Renal cortical epithelial cell (primary cell): ENCODE measurements at places on chromosomes 5 and 9. TPM values are rescaled to one million over a fixed set of nuclear protein-coding genes. Genes with fewer than 3 reads are reported as not detected.

DNA sequence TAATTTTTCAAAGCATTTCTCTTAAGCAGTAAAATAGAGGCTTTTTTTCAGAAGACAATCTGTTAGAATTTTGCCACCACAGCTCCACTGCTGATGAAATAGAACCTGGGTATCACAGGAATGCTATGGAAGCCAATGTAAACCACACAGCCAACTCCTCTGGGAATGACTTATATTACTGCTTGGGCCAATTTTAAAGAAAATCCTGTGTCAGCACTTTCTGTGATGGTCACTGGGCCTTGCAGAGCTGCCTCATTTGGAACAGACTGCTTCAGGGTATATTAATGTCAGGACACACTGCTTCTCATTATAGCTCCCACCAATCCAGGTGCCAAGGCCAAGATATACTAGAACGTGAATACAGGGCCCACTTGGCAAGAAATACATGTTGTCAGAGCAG lies 144.1 kb upstream of the ACTBL2 start:
- DNase-seq = peak; percentile 7

DNA sequence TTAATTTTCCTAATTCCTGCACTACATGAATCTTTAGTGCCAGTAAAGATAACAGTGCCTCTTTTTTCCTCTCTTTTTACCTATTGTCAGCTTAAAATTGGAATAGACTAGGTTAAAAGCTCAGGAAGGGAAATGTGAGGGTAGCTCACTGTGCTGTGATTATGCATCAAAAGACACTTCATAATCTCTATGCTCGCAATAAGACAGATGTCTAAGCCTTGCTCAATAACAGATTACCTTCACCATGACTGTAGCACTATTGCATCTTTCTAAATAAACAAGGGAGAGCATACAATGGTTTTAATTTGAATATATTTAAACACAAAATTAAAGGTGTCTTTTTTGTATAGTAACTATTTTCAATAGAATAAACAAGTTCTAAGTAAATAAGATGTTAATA lies 130.1 kb downstream of the FBN2 start:
- DNase-seq = no peak

DNA sequence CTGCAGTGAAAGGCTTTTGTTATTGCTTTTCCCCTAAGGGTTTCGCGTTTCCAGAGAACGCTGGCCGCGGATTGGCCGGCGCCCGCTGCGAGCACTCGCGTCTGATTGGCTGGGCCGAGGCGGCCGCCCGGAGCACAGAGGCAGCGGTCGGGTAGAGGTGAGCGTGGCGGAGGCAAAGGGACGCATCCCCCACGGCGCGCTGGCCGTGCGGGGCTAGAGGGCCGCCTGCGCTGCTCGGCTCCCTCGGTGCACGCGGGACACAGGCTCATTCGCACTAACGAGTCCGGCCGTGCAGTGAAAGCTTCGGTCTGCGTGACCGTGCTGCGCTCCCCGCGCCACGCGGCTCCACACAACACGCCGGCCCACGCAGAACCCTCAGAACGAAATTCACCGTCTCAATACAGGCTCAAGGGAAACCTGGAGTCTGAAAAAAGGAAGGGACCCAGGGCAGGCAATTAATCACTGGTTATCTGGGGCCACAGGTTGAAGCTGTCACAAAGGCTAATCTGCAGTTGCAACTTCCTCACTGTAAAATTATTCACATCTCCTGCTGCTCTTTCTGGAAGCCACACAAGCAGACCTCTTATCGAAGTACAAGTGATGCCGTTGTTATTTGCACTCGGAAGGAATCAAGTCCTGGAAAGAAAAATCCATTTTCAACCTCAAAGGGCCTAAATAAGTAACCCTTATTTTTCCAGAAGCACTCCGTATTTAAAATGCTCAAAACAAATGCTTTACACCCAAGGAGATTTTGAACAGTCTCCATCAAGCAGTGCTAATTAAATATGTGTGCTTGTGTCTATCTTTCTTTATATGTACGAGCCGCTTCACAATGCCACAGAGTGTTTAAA lies 94.6 kb downstream of the ZNF608 start:
- DNase-seq = no peak

Gene PTGR1
- total RNA-seq = 106 and 167 TPM in 2 replicates

GRCh38 chr9:92342825-92343488 lies 17.2 kb downstream of the CENPP start:
- no peak for DNase-seq

Gene TIMD4
- total RNA-seq = 0.35 and 1.3 TPM in 2 replicates

- DNase-seq = no peak
These were observed 7.3 kb downstream of the CCDC112 start for GRCh38 chr5:115289104-115289503.

GRCh38 chr5:66529182-66529581 lies 67.0 kb upstream of the MAST4 start:
- no peak for DNase-seq

- DNase-seq = no peak
These were observed 284.5 kb downstream of the IRX2 start for GRCh38 chr5:2466966-2467365.

DNA sequence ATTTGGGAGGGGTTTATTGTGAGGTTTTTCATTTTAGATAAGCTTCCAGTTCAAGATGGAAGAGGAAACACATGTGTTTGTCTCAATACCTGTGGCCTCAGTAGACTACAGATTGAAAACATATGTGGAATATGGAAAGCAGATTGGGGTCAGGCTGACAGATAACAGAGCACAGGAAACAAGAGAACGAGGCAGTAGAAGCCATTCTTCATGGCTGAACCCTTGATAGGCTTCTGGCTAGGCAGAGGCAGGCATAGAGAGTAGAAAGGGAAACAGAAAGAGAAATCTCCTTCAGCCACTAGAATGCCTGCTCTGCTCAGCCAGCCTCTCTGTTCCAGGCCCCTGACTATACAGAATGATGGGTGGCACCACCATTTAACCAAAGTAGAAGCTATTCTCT lies 152.5 kb downstream of the MUSK start:
- DNase-seq = no peak

Gene PCDHGB7
- 1.7 and 10.4 TPM in 2 replicates for total RNA-seq

DNA sequence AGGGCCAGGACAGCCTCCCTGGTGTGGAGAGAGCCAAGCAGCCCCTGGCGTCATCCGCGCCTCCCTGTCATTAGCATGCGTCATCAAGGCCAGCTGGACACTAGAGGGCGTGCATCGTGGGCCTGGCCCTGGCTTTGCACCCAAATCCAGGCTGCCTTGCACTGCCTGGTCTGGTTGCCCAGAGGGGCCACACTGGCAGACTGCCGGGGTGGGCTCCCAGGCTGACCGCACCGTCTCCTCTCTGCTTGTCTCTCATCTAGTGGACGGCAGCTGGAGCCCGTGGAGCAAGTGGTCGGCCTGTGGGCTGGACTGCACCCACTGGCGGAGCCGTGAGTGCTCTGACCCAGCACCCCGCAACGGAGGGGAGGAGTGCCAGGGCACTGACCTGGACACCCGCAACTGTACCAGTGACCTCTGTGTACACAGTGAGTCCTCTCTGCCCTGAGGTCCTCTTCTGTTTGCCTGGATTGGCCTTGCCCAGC lies 29.0 kb downstream of the HK3 start:
- peak; percentile 11 for DNase-seq

Gene NREP
- 50.5 and 85.8 TPM in 2 replicates for total RNA-seq

- DNase-seq = no peak
These were observed 537.8 kb upstream of the PTGER4 start for GRCh38 chr5:40141896-40142295.

Gene SPINK5
- total RNA-seq = 0.25 TPM in 1 of 2 replicates, not detected in the other

DNA sequence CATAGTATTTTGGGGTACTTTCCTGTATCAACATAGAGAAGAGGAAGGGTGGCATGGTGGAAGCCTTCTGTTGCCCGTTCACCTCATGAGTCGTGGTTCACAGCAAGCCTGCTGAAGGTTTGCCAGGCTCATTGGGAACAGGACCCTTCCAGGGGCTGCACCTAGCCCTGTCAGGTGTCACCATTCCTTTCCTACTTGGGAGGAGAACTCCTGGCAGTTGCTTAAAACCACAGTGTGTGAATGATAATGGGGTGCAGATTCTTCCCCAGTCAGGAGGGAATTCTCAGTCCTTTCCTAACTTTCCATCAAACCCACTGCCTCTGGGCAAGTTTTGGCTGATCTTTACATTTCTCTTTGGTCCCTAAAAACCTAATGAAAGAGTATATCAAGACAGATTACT lies 99.4 kb upstream of the CTNND2 start:
- DNase-seq = no peak

Gene ANAPC2
- total RNA-seq = 10.4 and 28.9 TPM in 2 replicates

Gene SPATA31D4
- not detected in 2 replicates for total RNA-seq

Gene BARHL1
- total RNA-seq = not detected in 2 replicates

DNA sequence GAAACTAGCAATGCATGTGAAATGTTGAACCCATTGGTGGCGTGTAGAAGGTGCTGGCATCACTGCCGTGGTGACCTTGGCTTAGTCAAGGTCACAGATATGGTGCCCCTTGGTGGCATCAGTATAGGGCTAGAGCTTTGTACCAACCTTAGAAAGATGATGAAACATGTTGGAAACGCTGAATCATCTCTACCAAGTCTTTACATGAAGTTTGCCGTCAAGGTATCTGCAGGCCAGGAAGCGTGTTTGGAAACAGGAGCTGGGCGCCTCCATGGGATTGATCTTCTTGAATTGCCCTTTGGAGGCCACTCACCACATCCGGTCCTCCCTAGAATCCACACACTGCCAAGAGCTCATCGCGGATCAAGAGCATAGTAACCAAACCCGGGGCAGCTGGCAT lies 16.9 kb upstream of the BOD1 start:
- no peak for DNase-seq

DNA sequence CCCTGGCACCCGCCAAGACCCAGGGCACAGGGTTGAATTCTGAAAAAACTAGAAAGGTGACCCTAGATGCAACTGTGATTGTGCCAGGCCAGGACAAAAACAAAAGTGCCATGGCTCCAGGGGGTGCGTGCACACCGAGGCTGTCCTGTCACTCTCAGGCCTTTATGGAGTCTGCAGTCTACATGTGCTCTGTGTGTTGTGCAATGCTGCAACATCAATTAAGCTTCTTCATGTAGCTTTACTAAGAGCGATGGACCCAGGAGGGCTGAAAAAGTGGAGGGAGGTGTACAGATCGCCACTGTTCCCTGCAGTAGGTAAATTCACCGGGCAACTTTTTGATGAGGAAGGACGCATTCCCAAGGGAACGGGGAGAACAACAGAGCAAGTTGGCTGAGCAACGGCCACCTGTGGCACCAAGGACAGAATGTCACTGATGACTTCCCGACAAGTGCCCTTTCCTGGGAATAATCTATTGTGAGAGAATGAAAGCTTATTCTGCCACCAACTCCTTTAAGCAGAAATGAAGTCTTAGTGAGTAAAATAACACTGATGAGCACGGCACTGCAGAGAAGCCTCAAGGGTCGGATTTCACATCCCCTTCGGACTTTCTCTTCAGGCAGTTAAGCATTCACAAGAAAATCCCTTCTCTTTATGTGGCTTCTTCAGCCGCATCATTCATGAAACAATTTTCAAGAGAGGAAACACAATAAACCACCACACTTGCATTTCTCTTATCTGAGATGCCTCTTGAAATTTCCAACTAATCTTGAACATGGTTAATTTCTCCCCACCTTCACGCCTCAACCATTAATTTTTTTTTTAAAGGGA lies 149.6 kb downstream of the DROSHA start:
- DNase-seq = no peak

Gene DEPDC1B
- total RNA-seq = 5.7 and 17.9 TPM in 2 replicates

Gene CDKN2B
- 27.5 and 37.0 TPM in 2 replicates for total RNA-seq

Gene C8G
- total RNA-seq = 0.10 and 1.7 TPM in 2 replicates

DNA sequence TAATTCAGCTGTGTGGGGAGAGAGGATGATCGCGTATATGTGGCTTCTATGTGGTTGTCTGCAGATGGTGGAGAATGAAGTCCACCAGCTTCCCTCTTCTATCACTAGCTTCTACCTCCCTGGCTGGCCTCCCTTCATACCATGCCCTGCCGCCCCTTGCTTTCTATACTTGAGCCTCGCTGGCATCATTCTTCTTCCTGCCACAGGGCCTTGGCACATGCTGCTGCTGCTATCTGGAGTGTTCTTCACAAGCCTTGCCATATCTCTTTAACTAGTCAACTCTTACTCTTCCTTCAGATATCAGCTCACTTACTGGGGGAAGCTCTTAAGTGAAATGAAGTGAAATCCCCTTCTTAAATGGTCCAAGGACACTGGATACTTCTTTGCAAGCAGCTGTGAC lies 100.4 kb downstream of the FGF1 start:
- no peak for DNase-seq

DNA sequence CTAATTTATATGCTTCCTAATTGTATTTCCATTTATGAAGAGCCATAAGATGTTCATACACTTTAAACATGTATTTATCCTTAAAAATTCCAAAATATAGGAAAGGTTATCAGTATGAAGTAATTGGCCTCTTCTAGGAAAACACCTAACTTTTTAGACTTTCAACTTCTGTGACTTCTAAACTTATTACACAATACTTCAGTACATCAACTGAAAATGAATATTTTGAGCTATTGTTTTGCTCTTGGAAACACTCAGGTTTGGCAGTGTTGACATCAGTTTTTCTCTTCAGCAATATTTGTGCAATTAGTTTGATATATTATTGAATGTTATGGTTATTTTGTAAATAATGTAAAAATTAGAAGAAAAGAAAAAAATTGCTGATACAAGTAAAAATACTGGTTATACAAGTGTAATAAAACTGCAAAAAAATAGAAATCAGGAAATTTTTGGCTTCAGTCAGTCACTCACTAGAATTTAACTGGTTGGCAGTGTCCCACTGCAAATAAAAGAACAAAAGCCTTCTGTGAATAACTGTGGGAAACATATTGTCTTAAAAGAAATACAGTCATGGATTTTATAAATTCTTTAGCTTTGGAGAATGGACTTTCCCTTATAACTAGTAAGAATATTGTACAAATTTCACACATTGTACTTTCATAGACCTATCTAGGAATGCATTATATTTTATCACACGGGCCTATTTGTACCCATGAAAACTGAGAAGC lies 635.9 kb downstream of the TLE1 start:
- no peak for DNase-seq

GRCh38 chr9:130589754-130590153 lies 10.4 kb downstream of the FUBP3 start:
- no peak for DNase-seq

DNA sequence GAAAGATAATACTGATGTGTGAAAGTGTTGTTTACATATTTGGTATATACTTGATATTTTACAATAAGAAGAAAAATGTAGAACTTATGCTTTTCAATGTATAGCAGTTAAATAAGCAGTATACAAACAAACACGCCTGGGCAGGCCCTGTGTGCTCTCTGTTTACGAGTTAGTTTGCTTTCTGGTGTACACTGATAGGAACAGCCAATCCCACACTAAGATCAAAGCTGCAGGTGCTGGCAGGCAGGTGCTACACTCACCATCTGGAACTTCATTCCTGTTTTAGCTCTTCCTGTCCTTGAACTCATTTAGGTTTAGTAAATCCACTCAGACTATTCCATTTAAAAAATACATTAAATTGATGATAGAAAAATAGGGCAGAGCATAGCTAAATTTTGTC lies 614.7 kb upstream of the ST8SIA4 start:
- DNase-seq = no peak
